ENCODE measurements at places on chromosomes 13 and 19.

DNA sequence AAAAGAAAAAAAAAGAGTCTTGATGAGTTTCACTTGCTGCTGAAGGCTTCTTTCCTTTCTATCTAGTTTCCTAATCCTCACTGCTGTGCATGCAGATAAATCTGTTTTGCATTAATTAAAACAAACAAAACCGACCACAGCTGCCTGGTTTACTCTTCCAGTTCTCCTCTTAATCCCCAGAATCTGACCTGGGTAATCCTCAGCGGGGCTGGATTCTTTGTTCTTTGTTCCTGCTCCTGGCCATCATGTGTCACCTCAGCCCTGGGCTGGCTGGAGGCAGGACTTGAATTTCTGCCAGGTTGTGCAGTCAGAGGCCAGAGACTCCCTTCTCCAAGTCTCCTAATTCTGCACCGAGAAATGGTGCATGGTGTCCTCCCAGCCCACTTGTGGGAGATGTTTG lies 52.2 kb upstream of the CYP4F8 start:
- peak; percentile 15 for DNase-seq

DNA sequence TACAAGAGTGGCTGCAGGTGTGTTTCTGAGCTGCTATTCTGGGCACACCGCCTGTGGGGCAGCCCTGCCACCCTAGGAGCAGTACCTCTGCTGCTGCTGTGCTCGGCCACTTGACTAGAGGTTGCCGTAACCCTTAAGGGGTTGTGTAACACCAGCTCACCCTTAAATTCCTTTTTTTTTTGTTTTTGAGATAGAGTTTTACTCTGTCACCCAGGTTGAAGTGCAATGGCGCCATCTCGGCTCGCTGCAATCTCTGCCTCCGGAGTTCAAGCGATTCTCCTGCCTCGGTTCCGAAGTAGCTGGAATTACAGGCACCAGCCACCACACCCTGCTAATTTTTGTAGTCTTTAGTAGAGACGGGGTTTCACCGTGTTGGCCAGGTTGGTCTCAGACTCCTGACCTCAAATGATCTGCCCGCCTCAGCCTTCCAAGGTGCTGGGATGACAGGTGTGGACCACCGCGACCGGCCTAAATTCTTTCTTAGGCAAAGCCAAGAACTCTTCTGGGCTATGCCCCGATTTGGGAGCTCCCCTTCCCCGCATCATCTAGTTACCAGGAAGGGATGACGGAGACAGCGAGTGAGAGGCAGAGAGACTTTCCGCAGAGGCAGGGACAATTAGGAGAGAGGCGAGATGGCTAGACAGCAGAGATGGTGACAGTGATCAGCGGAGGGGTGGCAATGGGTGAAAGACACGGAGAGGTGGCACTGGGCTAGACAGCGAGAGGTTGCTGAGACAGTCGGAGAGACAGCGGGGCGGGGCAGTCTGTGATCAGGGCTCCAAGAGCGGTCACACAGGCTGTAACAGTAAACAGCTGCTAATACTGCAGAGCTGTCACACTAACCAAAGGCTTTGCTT lies 4.4 kb upstream of the LILRA5 start:
- no peak for DNase-seq

DNA sequence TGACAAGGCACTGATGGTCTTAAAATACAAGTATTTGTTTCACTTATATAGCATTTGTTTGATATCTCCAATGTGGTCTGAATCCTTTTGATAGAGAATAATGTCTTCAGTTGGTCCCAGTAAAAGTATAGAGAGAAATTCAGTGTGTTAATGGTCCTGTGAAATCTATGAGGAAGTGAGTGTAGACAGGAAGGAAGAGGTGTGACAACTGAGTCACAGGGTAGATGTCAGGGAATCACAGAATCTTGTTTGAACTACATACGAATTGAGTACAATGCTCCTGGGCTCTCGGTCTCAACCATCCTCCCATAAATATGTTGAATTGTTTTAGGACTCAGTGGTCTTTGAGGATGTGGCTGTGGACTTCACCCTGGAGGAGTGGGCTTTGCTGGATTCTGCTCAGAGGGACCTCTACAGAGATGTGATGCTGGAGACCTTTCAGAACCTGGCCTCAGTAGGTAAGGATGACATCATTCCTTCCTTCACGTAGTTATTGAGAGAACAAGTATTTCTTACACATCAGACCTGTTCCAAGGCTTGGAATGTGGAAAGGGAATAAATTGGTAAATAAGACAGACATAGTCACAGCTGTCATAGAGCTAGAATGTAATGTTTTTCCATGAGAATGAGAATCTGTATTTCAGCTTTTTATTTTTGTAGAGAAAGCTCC lies 9.1 kb downstream of the ZNF555 start:
- no peak for DNase-seq

GRCh38 chr19:18291590-18292461 lies 10.4 kb upstream of the JUND start:
- peak; percentile 56 for DNase-seq

- DNase-seq: no peak
Observed at GRCh38 chr13:102873653-102874052, 27.8 kb downstream of the ERCC5 start.

DNA sequence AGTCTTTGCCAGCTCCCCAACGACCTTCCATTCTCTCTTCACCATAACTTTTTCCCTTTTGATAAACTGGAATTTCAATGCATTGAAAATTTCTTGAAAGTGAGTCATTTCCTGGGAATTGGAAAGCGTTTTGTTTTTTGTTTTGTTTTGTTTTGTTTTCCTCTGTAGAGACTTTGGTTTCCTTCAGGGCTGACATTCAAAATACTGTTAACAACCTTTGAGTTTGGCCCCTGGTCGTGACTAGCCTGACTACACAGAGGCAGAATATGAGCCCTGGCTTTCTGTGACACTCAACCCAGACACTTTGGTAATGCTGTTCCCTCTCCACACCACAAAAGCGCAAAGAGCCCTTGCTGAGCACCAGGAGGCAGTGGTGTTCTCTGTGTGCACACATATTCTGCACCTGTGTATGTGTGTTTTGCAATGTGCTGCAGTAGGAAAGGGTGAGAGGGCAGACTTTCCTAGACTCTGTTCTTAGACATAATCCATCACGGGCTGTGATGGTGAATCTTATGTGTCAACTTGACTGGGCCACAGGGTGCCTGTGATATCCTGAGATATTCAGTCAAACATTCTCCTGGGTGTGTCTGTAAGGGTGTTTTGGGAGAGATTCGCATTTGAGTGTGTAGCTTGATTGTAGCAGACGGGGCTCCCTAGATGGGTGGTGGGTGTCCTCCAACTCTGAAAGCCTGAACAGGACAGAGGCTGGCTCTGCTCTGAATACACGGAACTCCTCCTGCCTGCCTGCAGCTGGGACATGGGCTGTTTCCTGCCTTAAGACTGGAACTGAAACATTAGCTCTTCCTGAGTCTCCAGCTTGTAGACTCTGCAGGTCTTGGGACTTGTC lies 29.5 kb upstream of the ANKRD10 start:
- DNase-seq: peak; percentile 40

GRCh38 chr13:50916701-50917184 lies 7.2 kb downstream of the RNASEH2B start:
- no peak for DNase-seq

- DNase-seq: no peak
Observed at GRCh38 chr13:38970380-38971051, 20.1 kb downstream of the STOML3 start.

DNA sequence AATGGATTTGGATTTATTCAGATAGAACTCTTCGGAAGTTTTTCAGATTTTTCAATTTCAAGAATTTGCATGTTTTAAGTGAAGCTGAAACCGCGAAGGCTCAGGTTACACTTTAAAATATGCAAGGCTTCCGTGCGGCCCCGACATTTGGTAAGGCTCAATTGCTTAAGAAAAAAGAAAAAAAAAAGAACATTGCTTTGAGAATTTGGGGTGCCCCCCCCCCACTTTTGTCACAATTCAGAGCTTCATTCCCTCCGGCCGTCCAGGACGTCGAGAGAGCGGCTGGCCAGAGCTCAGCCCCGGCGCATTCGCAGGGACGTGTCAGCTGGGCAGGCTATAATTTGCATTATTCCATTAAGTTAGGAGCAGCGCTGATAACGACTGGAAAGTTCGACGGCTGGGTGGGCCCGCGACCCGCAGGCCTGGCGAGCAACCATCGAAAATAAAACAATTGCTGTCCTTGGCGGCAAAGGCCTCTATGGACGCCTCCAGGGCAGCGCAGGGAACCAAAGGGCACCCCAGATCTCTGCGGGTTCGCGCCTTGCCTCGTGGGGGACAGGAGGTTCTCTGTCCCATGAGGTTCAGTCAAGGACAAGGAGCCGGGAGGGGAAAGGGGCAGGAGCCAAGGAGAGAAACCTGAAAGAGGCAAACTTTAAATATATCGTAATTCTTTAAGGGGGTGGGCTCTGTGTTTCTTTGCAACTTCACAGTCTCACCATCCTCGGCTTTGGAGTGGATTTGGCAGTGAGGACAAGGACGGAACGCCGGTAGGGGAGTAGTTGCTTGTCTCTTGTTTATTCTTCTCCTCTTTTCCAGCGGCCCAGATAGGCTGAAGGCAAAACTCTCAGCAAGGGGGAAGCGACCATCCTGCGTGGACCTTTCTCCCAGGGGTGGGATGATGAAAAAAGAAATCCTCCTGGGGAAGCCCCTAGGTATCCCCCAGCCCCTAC lies 7.0 kb downstream of the SOX21 start:
- no peak for DNase-seq

GRCh38 chr13:102401265-102401664 lies 583 bp downstream of the FGF14 start:
- DNase-seq: no peak

- DNase-seq: peak; percentile 91
Observed at GRCh38 chr19:55206664-55207500, 2.4 kb downstream of the PTPRH start.

- DNase-seq: peak; percentile 76
Observed at GRCh38 chr13:27549406-27549981, 70.8 kb downstream of the LNX2 start.

DNA sequence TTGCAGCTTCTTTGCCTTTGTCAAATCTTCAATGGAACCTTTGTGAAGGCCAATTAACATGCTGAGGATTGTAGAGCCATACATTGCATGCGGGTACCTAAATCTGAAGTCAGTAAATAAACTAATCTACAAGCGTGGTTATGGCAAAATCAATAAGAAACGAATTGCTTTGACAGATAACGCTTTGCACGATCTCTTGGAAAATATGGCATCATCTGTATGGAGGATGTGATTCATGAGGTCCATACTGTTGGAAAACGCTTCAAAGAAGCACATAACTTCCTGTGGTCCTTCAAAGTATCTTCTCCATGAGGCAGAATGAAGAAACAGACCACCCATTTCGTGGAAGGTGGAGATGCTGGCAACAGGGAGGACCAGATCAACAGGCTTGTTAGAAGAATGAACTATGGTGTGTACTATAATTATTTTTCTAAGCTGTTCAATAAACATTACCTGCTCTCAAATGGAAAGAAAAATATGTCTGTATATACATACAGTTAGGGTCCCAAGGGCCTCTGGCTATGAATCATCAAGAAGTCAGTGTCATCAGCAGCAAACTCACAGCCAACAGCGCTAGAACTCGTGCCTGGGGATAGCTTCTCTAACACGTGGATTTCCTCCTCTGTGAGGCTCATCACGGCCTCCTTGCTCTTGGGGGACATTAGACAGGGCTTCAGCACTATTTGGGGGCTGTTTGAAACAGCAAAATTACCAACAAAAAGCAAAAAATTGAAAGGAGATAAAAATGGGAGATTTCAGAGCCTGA lies 2.9 kb upstream of the CD70 start:
- DNase-seq: no peak

DNA sequence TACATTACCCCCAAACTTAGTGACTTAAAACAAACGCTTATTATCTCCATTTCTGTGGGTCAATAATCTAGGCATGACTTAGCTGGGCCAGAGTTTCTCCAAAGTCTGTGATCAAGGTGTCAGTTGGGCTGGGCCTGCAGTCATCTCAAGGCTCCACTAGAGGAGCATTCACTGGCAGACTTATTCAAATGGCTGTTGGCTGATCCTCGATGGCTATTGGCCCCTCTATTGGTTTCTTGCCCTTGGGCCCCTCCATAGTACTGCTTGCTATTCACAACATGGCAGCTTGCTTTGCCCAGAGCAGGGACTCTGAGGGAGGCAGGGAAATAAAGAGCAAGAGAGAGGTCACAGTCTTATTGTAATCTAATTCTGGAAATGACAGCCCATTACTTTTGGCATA lies 57.6 kb downstream of the RCBTB2 start:
- DNase-seq: no peak

DNA sequence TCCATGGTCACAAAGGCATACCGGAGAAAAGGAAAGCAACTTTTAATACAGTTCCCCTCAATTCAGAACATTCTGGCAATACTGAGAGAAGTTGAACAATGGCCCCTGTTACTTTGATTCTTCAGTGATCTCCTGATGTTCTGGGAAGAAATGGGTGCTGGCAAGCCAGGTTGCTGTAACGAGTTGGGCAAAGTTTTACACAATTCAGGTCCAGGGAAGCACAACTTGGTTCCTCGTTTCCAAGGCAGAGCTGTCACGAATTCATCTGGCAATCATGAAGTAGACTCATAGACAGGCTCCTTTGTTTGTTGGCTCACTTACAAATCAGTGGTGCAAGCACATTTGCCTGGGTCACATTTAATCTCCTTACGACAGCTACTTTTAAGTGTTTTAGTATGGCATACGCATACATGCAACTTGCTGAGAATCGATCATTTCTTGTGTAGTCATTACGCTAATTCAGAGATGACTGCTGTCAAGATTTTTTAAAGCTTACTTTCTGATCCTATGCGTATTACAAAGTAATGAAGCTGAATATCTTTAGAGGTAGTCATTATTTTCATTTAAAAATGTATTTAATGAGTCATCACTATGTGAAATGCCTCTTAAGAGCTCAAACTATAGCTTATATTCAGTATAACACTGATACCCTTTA lies 174.7 kb downstream of the GPC5 start:
- no peak for DNase-seq

DNA sequence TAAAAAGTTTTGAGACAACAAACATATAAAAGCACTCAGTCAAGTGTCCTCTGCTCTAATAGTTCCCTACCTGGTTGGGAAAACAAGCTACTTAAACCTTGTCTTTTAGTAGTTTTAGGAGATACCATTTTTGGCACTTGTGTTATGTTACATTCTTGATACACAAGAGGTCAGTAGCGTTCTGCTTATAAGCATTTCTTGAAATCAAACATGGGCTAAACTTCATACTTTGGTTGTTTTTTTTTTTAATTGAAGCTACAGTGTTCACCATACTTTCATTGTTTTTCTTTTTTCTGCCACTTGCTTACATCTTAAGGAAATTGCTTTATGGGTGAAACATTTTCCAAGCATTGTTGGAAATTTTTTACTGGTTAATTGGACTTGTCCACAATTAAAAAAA lies 12.9 kb downstream of the NHLRC3 start:
- peak; percentile 15 for DNase-seq

DNA sequence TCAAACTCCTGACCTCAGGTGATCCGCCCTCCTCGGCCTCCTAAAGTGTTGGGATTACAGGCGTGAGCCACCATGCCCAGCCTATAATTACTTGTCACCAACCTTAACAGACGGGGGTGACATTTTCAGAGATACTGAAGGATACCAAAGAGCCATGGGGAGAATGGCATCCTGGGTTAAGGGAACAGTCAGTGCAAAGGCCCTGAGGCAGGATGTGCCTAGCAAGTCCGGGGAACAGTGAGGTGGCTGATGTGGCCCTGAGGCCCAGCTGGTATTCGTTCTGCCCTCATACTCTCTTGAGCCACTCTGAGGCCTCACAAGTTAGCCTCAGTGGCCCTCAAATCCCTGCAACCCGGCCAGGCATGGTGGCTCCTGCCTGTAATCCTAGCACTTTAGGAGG lies 15.0 kb upstream of the ANGPTL8 start:
- DNase-seq: no peak

- DNase-seq: no peak
Observed at GRCh38 chr13:50670847-50671496, 172.5 kb downstream of the DLEU7 start.

GRCh38 chr19:38324431-38324830 lies 4.8 kb downstream of the KCNK6 start:
- DNase-seq: no peak

All from LoVo (cell line).